ENCODE measurements at places on chromosomes 2 and 18.

GRCh38 chr2:200320991-200321390 lies 14.5 kb downstream of the SPATS2L start:
- DNase-seq = no peak

DNA sequence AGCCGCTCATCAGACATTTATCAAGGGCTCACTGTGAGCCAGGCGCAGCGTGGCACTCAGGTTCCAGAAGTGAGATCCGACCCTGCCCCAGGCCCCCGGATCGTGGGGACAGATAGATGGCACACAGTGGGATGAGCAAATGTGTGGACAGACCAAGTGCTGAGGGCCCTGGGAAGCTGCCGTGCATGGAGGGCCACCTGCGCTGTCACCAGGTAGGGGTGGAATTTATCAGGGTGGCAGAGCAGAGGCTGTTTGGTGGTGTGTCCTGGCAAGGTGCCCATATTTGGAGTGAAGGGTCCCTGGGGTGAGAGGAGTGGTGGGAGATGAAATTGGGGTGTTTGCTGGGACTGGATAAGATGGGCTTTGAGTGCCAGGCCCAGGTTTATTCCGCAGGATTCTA lies 92.8 kb upstream of the HS6ST1 start:
- DNase-seq = no peak

GRCh38 chr2:26864226-26864625 lies 16.3 kb downstream of the DPYSL5 start:
- DNase-seq = no peak

GRCh38 chr2:1662606-1663180 lies 81.6 kb downstream of the PXDN start:
- DNase-seq = no peak

GRCh38 chr18:78977637-78978348 lies 1.8 kb upstream of the SALL3 start:
- no peak for DNase-seq

GRCh38 chr18:26526128-26526965 lies 22.0 kb downstream of the KCTD1 start:
- DNase-seq = no peak

GRCh38 chr2:41878716-41879234 lies 169.0 kb upstream of the PKDCC start:
- DNase-seq = no peak

Measured in CD4-positive, alpha-beta T cell treated with Interleukin-6 at 100 ng/mL for 8 hours (primary cell).